C1 segment of cervical spinal cord (tissue), 14 donors: ENCODE measurements at places on chromosomes 16 and 17.

DNA sequence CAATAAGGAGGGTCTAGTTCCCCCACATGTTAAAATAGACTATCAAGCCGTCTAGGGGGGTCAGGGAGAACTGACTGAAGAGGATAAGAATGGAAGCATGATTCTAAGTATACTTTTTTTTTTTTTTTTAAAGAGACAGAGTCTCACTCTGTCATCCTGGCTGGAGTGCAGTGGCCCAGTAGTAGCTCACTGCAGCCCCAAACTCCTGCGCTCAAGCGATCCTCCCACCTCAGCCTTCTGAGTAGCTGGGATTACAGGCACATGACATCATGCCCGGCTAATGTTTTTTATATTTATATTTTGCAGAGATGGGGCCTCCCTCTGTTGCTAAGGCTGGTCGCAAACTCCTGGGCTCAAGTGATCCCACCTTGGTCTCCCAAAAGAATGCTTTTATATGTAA, 14.2 kb downstream of the AMFR start:
- DNase-seq, result no peak

GRCh38 chr16:65837464-65837863, 529.0 kb upstream of the CDH5 start:
- no peak for DNase-seq

DNA sequence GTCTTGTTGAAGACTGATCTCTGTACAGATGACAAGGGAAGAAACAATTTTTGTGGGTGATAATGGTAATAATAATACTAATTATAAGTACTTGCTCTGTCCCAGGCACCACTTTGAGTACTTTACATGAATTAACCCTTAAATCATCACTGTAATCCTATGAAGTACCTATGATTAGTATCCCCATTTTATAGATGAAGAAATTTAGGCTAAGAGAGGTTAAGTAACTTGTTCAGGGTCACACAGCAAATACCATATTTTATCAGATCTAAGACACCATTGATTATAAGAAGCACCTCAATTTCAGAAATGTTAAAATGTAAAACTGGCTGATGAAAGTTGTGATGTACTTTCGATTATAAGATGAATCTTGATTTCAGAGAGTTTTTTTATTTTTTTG, 18.6 kb downstream of the TADA2A start:
- no peak for DNase-seq

- peak; percentile 39 for DNase-seq
Observed at GRCh38 chr17:36722121-36722902, 120.9 kb downstream of the MRM1 start.

GRCh38 chr17:62678214-62678919, 50.9 kb downstream of the MRC2 start:
- DNase-seq, result no peak

DNA sequence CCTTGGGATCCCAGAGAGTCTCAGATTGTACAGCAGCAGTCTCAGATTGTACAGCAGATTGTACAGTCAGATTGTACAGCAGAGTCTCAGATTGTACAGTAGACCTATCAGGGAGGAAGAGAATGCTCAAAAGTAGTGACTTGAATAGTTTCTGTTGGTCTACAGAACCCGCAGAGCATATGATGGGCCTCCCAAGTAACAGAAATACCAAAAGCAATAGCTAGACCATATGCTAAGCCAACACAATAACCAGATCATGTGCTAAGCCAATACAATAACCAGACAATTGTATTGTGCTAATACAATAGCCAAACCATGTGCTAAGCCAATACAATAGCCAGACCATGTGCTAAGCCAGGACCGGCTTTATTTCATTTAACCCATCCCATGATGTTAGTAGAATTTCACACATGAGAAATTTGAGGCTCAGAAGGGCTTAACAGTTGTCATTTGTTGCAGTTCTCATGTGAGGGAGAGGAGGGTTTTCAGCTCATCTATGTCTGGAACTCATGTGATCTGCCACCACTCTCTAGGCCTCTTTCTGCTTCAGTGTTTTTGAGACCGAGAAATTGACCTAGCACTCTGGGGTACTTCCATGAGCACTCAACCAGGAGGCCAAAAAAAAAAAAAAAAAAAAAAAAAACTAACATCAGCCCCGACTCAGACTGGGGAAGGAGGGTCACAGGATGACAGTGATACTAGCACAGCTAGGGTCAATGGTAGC, 144.0 kb downstream of the SOX9 start:
- DNase-seq, result no peak
